Putamen (tissue), 1 donor: ENCODE measurements at places on chromosomes 11 and 22.

DNA sequence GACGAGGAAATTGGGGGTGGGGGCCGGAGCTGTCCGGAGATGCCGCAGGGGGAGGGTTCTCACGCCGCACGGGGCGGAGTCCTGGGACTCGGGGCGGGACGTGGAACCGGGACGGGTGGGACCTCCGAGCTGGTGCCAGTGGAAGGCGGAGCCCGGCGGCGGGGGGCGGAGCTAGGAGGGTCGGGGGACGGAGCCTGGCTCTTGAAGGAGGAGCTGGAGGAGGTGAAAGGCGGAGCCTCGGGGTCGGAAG, 271 bp downstream of the FKBP2 start:
- DNase-seq, result peak; percentile 100

GRCh38 chr11:19892387-19892786, 179.8 kb downstream of the NAV2 start:
- no peak for DNase-seq

GRCh38 chr22:36160499-36160942, at the start of gene APOL3:
Gene APOL3 (minus strand): TSS chr22:36160755. CDS start chr22:36149055, 11,700 bp downstream.
- no peak for DNase-seq

DNA sequence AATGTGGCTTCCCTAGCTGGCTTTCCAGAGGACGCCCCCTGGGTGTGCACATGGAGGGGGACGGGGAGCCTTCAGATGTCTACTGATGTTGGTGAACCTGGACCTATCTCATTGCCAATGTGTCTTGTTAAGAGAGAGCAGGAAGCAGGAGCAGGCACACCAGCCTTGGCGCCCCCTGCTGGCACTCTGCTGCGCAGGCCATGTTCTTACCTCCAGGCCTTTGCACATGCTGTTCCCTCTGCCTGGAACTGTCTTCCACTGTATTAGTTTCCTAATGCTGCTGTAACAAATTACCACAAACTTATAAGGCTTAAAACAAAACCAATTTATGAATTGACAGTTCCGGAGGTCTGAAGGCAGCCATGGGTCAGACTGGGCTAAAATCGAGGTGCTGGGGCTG, 23.6 kb upstream of the MN1 start:
- DNase-seq, result no peak

DNA sequence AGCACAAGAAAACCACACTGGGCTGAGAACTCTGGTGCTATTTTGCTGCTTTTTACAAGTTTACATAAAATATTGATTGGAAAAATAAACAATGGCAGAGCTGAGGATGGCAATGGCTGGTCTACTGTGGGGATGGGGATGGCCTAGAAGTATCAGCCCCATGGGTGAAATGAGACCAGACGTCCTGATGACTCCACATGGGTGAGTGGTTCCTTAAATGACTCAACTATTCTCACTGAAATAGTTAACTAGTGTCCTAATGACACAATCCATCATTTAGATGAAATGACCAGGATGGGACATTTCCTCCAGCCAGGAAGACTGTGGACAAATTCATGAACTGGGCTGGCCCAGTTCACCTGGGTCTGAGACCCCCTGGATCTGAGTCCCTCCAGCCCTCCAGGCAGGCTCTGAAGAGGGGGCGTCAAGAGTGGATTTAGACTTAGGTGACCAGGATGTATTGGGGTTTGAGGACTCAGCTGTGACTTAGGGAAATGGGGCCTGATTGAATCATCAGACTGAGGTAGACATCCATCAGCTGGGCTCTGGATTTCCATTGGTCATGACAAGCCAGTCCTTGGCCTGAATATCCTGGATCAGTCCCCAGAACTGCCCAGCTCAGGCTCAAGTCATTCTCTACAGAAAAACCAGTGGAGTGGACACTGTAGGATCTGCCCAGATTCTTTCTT, 98.2 kb upstream of the IGLL5 start:
- DNase-seq, result no peak

DNA sequence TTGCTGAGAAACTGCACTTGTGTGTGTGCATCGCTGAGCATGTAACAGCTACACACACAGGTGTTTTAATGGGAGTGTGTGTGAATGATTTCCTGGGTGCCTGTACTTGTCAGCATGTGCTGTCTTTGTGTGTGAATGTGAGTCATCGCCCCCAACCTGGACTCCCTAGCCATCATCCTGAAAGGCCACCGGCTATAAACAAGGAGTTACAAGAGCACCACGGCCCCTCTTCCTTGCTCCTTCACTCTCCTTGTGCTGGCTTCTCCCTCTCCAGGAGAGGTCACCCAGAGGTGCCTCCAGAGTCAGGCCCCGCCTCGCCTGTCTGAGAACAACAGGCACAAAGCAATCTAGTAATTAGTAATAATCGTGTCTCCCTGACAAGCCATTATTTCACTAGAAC, 419.2 kb downstream of the BUD13 start:
- DNase-seq, result no peak

DNA sequence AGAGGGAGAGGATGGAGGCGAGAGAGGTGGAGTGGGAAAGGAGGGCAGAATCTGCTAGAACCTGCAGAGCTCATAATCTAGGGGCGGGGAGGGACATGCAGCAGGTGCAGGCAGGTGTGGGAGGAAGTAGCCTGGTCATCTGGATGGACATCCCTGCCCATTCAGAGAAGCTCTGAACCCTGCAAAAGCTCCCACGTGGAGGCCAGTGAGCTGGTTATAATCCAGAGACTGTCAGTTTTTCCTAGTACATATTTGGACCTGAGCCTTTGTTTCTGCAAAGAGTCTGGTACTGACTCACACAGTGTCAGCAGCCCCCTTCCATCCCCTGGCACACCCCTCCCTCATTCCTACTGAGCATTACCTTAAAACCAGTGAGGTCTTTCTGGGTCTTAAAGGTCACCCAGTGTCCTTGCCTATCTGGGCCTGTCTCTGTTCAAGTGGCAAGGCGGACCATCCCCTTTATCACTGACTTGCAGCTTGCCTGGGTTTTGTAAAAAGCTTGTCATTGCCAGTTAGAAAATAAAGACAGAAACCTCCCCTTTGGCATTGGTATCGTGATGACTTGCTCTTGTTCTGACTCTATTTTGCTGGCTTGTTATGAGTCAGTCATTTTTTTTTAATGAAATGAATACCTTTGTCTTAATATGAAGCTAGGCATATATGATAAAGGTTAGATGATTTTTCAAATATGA, 26.1 kb downstream of the PTPRJ start:
- DNase-seq, result no peak

GRCh38 chr11:123594188-123594901, 60.1 kb downstream of the SCN3B start:
- no peak for DNase-seq

GRCh38 chr11:31875866-31876560, 64.9 kb upstream of the PAX6 start:
- DNase-seq, result no peak

DNA sequence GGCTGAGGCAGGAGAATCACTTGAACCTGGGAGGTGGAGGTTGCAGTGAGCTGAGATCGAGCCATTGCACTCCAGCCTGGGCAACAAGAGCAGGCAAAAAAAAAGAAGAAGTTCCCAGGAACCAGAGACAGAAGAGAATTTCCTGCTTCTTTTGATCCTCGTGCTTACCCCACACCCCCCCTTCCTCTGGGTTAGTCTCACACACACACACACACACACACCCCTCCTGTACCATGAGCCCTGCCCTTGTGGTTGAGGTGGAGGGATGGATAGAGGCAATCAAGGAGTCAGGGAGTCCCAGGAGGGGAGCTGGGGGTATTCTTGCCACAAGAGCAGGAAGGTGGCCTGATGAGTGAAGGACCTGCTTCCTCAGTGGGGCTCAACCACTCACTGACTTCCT, 4.1 kb upstream of the UBE2L6 start:
- no peak for DNase-seq

DNA sequence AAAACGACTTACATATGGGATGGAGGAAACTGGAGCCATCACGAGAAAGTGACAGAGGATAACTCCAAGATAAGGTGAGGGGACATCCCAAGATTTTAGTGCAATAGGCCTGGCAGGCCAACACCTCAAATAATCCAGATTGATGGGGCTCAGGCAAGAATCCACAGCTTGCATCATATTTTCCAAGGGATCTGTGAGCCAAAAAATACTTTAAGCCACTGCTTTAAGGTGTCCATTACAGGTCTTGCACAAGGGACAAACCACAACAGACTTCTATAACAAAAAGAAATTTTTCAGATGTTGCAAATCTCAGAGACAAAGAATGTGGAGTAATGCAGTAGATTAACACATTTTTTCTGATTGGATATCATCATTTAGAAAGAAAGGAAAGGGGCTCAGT, 45.6 kb downstream of the DENND5A start:
- DNase-seq, result no peak

DNA sequence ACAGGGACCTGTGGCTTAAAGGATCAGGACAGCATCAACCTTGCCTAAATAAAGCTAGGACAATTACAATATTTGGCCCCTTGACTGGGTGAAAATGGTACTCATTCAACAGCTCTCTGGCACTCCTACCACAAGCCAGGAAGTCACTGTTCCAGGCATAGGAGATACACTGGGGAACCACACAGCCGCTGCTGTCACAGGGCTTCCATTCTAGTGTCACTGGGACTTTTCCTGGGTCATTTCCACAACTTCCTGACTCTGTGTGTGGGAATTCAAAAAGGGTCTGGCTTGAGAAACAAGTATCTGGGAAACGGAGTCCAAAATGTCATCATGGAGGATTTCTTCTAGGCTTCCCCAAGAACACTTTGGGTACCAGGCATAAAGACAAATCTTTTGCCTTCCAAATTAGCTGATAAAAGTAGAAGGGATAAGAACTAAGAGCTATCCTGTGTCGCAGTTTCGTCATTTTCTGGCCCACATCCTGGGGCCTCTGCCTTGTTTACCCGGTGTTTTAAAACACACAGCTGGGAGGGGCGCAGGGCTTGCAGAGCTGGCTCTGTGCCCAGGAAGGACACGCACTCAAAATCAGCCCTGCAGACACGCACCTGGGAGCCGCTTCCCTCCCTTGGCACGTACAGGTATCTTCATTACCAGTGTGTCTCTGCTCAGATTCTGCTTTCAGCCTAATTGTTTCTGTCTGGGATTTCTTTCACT, 38.0 kb downstream of the TMEM45B start:
- DNase-seq, result no peak

DNA sequence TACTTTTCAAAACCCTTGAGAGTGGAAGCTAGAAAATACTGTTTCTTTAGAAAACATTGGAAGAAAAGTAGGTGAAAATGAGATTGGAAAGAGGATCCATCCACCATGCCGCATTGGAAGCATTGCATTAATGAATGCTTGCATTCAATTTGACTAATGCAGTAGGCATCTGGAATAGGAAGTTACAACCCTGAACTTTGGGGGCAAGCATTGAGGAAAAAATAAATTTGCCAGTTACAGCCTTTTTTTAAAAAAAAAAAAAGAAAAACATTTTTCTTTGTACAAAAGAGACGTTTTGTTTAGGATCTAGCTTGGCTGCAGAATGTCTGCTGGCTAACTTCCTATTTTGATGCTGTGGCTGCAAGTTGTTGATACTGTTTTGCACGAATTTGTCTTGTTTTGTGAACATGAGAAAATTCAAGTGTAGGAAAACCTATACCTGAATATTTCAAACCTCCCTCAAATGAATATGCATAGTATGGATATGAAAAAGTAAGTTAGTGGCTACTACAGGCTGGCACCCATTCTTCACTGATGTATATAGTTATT, 28.1 kb downstream of the RTN3 start:
- no peak for DNase-seq

DNA sequence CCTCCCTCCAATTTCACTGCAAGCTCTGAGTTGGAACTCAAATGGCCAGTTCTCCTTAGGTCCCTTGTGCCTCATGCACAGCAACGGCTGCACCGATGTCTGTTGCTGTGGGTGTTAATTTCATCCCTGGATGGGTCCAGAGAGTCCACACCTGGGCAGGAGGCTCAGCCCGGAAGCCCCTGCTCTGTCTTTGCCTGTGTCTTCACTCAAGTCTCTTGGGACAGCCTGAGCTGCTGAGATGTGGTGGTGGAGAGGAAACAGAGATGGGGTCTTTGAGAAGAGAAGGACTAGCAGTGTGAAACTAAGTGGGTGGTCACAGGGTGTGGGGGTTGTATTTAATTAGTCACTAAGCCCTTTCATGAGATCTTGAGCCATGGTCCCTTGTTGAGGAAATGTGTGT, 109.3 kb downstream of the NECTIN1 start:
- DNase-seq, result no peak

- DNase-seq, result no peak
Measured at GRCh38 chr11:75565221-75565814, 3.3 kb downstream of the SERPINH1 start.

- no peak for DNase-seq
Measured at GRCh38 chr11:2392241-2392959, 8.2 kb upstream of the TSSC4 start.

- DNase-seq, result no peak
Measured at GRCh38 chr22:27961182-27961581, 42.1 kb upstream of the PITPNB start.

GRCh38 chr11:64362339-64362738, 3.4 kb downstream of the RPS6KA4 start:
- DNase-seq, result no peak

- peak; percentile 46 for DNase-seq
Measured at GRCh38 chr11:133927690-133928627, 28.8 kb downstream of the IGSF9B start.

- no peak for DNase-seq
Measured at GRCh38 chr11:76156971-76157427, 49.3 kb downstream of the WNT11 start.

- no peak for DNase-seq
Measured at GRCh38 chr11:13567551-13567950, 71.8 kb upstream of the PTH start.

GRCh38 chr11:71255800-71256479, 3.6 kb upstream of the SHANK2 start:
- no peak for DNase-seq

DNA sequence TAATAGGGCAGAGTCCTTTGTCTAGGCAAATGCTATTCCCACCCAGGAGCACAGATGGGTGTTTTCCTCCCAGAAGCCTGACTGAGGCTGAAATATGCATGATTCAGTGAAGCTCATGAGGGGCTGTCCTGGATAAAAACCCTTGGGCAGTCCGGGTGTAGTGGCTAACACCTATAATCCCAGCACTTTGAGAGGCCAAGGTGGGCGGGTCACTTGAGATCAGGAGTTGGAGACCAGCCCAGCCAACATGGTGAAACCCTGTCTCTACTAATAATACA, 48.6 kb upstream of the LMO2 start:
- DNase-seq, result no peak

- no peak for DNase-seq
Measured at GRCh38 chr11:10118865-10119264, 175.2 kb downstream of the SBF2 start.

- DNase-seq, result no peak
Measured at GRCh38 chr11:5749836-5750235, 4.2 kb upstream of the OR52N4 start.

DNA sequence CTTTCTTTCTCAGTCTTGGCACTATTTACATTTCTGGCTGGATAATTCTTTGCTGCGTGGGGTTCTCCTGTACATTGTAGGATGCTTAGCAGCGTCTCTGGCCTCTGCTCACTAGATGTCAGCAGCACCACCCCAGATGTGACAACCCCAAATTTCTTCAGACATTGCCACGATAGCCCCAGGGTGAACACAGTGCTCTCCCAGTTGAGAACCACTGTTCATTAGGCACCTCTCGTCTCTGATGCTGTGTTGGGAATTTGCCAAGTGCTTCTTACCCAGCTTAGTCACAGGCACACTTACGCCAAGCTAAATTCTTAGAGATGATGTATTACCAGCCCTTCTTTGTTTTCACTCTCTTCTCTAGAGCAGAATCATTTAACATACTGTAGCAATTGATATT, 9.4 kb downstream of the TRIM6 start:
- no peak for DNase-seq
